Activated CD4-positive, alpha-beta T cell treated with anti-CD3 and anti-CD28 coated beads, Interleukin-2, amount 50 U/mL, for 24 hours (primary cell): ENCODE measurements at places on chromosomes 1 and 21.

GRCh38 chr21:14522736-14523135 lies 23.4 kb downstream of the SAMSN1 start:
- no peak for DNase-seq

DNA sequence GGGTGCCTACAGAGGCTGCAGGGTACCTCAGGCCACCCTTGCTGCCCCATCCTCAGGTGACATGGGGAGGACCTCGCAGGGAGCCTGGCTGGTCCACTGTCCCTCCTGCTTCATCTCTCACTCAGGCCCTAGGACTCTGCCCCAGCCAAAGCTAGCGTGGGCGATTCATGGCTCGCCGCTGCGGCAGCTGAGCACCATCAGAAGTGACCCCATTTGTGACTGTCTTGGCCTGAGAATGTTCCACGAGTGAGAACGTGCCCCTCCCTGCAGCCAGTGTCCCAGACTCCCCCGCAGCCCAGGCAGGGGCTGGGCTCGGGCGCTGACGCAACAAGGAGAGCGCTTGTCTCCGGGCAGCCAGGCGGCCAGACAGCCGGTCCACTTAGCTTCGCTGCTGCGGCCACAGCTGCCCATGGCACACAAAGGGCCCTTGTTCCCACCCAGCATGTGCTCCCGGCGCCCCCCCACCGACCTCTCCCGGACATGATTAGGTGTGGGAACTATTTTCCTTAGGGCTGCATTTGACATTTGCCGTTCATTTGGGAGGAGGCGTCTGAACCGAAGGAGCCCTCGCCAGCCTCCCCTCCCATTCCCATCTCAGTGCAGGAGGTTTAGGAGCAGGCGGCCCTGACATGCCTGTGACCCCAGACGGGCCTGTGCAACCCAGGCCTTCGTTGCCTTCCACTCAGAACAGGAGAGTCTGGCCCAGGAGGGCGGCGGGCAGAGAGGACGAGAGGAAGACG lies 19.3 kb upstream of the POFUT2 start:
- no peak for DNase-seq

- DNase-seq: no peak
Observed at GRCh38 chr1:15902882-15903281, 55.4 kb downstream of the SPEN start.

GRCh38 chr1:78322928-78323680 lies 167.7 kb upstream of the PTGFR start:
- DNase-seq: no peak

- DNase-seq: no peak
Observed at GRCh38 chr1:233614743-233615521, 1.0 kb downstream of the KCNK1 start.

DNA sequence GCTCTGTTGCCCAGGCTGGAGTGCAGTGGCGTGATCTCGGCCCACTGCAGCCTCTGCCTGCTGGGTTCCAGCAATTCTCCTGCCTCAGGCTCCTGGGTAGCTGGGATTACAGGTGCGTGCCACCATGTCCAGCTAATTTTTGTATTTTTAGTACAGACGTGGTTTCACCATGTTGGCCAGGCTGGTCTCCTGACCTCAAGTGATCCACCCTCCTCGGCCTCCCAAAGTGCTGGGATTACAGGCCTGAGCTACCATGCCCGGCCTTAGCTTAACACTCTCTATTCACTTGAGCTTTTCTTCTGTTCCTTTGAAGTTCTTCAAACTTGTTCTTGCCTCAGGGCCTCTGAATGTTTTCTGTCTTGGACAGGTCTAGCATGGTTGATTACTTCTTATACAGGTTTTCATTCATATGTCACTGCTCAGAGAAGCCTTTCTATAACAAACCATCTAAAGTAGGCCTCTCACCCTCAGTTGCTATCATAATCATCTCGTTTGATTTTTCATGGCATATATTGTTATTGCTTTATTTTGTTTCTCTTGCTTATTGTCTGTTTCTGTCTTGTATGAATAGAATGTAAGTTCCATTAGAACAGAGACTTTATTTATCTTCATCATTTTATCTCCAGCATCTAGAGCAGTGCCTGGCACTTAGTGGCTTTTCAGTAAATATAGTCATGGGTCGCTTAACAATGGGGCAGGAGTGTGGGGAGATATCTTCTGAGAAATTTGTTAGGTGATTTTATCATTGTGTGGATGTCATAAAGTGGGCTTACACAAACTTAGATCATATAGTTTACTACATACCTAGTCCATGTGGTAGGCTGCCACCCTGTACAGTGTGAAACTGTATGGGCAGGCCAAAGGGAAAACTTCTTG lies 12.1 kb downstream of the OSBPL9 start:
- DNase-seq: no peak

DNA sequence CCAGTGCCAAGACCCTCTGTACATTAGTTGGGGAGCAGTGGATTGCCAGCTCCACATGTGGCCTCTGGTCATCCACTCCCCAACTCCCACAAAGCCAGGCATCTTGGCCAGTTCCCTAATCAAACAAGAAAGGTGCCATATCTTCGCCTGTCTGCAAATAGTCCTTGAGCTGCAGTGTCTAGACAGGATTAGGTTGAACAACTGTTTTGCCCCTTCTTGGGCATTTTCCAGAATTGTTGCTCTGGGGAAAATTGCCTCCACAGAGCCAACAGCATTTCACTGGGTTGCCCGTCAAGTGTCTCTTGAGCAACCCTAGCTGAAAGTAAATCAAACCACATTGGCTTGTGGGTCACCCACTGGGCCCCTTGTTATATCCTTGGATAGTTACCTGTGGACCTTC lies 109.3 kb downstream of the GDAP2 start:
- no peak for DNase-seq

DNA sequence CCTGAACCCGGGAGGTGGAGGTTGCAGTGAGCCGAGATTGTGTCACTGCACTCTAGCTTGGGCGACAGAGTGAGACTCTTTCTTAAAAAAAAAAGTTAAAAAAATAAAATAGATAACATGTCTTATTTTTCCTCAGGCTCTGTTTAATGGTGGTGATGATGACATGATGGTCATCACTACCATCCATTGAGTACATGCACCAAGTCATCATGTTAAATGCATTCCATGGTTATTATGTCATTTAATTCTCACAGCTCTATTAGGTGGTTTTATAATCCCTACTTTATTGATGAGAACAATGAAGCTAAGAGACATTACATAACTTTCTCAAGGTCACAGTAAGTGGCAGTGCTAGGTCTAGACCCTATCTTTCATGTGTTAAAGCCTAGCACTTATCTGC lies 34.4 kb upstream of the MAB21L3 start:
- no peak for DNase-seq

DNA sequence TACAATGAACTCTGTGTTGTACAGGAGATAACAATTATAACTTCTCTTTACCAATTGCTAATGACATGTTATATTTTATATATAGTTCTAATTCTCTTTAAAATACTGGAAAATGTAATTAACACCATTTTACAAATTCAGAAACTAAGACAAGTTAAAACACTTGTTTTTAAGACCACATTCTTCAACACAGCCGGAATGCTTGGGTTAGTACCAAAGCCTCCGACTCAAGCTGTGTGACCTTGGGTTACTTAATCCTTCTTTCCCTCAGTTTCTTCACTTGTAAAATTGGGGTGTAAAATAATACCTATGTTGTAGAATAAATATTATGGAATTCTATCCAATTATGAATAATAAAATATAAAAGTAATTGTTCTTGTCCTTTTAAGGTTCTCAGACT lies 378.7 kb downstream of the USH2A start:
- DNase-seq: no peak

GRCh38 chr1:208108646-208109330 lies 135.4 kb downstream of the PLXNA2 start:
- DNase-seq: no peak

GRCh38 chr1:109114342-109114674 lies 393 bp downstream of the ELAPOR1 start:
- no peak for DNase-seq

GRCh38 chr1:90716243-90716551 lies 905 bp downstream of the BARHL2 start:
- no peak for DNase-seq

DNA sequence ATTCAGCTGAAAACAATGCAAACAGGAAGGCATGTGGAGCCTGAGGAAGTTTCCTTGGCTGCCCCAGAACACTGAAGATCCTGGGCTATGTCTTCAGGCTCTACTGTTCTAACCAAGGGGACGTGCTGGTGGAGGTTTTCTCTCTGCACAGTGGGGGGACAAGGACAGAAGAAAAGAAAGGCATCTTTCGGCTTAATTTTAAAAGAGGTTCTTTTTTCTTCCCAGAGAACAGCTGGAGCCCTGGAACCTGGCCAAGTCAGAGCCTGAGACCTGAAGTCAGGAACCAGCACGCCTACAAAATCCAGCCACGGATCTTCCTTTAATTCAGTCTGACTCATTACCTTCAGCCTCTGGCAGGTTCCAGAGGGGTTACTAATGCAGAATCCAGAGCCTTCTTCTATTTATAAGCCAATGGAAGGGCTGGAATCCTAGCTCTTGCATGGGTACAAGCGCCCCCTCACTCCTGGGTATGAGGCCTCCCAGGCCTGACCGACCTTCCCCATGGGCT lies 19.8 kb downstream of the CTNNBIP1 start:
- DNase-seq: no peak

GRCh38 chr1:150053926-150054325 lies 13.7 kb upstream of the VPS45 start:
- no peak for DNase-seq

DNA sequence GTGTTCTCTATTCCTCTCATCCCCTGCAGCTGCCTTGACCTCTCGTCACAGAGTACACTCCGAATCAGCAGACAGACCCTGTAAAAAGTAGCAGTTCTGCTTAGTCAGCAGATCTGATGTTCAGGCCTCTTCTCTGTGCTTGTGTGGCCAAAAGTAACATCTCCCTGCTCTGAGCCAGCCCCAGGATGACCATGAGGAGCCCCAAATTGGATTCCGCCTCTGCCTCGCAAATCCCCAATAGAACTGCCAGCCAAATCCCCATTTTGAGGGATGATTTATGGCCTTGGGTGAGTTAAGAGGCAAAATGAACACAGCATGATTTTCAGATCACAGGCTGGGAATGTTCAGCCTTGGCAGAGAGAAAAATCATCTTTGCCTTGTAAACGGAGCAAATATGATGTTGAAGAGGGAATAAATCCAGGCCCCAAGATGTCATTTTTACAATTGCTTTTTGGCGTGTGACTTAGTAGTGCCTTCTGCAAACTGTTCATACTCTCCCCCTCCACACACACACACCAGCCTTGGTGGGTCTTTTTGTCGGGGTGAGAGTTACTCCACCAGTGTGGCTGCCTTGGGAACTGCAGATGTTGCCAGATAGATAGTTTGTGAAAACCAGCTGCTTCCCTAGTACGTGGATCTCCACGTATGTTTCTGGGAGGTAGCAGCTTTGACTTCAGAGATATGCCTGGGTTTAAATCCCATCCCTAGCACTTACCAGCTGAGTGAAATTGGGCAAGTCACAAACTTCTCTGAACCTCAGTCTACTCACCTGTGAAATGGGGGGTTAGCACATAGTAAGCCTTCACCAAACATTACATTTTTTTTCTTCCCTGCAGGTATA lies 77.8 kb downstream of the MAN1C1 start:
- DNase-seq: no peak

DNA sequence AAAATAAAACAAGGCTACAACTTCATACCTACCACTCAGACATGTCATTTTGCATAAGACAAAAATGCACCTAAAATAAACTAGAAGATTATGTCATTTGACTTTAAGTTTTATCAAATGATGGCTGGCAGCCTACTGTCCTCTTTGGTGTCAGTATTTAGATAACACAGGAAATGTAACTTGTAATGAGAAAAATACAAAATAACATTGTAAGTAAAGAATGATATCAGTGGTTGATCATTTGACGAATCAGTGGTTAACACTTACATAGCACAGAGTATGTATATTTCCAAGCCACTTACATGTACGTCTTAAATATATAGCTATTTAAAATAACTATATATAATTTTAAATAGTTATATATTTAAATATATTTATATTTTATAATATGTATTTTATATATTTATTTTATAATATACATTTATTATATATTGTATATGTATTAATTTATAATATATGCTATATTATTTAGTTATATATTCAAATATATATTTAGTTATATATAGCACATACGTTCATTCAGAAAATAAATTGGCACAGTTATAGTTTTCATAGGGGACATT lies 44.1 kb downstream of the ZNF678 start:
- DNase-seq: no peak

GRCh38 chr1:40628903-40629292 lies 36.6 kb downstream of the RIMS3 start:
- no peak for DNase-seq

DNA sequence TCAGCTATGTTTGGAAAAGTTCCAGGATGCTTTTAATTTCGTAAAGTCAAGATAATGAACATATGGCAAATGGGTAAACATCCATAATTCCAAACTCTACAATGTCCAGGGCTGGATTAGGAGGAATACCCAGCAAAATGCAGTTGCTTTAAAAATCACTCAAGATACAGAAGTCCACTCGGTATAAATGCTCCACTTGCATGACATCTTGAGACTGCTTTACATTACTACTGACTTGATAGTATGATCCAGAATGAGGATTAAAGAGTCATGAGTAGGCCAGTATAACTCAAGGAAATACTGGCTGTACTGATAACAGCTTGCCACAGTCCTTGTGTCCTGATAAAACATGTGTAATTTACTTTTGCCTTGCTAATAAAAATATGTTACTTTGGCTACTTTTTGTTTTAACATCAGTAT lies 58.3 kb upstream of the ANGPTL3 start:
- DNase-seq: no peak

GRCh38 chr1:117143172-117143571 lies 21.6 kb upstream of the TRIM45 start:
- DNase-seq: no peak

DNA sequence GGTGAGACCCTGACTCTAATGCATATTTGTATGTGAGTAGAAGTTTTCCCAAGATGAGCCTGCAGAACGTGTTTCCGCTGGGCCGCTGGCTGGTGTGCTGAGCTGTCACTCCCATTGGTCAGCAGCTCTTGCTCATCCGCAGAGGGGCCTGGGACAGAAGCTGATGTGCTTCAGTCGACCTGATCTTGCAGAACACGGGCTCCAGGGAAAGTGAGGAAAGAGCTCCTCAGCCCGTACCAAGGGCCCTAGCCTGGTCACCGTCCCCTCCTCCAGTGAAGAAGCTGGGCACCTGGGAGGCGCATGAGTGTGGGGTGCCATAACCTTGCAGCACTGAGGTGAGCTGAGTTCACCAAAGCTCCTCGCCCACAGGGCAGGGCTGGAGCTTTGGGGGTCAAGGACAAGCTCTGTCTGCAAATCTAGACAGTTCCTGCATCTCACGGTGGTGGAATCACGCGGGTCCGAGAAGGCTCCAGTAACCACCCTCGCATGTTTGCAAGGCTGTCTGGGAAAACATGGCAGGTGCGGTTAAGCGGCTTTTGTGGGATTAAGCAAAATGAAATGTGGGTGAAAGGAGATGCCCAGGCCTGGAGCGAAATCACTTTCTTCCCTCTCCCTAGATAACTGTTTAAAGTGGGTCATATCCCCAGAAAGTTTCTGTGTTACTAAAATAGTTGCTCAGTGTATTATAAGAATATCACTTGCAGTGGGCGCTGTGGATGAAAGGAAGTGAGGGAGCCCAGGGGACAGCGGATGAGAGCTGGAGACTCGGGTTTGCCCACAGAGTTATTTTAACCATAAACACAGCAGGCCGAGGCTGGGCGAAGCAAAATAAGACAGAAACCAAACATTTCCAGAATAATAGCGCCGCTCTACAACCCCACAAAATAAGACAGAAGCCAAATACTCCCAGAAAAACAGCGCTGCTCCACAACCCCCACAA lies 33.1 kb upstream of the LRRC3 start:
- no peak for DNase-seq
